ENCODE measurements at places on chromosomes 1 and 21.

- no peak for DNase-seq
Measured at GRCh38 chr1:183185941-183186490, at the start of gene LAMC2. TSS of gene LAMC2 (plus strand) at chr1:183186264. CDS start at chr1:183186353, 89 bp downstream.

DNA sequence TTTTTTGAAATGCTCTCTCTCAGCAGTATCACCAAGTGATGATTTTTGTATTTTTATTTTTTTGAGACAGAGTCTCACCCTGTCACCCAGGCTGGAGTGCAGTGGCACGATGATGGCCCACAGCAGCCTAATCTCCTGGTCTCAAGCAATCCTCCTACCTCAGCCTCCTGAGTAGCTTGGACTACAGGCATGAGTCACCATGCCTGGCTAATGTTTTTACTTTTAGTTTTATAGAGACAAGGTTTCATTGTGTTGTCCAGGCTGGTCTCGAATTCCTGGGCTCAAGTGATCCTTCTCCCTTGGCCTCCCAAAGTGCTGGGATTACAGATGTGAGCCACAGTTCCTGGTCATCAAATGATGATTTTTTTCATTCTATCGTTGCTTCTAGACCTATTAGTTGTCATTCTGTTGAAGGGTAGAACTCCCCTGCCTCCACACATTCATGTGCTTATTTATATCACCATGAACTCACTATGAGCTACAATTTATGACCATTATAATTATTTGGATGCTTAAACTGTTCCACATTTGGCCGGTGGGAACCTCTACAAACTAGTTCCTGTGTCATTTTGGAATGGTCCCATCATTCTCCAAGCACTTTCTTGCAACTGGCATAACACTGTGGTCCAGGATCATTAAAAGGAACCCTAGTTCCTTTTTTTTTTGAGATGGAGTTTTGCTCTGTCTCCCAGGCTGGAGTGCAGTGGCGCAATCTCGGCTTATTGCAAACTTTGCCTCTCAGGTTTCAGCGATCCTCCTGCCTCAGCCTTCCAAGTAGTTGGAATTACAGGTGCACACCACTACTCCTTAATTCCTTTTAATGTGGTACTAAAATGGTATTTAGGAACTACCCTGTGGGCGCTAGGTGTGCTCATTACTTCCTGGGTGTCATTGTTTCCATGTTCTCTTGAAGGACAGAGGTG is 20.2 kb upstream of the TOR3A start:
- no peak for DNase-seq

GRCh38 chr1:117565745-117566455 is 39.9 kb upstream of the TENT5C start:
- DNase-seq, result peak; percentile 67

DNA sequence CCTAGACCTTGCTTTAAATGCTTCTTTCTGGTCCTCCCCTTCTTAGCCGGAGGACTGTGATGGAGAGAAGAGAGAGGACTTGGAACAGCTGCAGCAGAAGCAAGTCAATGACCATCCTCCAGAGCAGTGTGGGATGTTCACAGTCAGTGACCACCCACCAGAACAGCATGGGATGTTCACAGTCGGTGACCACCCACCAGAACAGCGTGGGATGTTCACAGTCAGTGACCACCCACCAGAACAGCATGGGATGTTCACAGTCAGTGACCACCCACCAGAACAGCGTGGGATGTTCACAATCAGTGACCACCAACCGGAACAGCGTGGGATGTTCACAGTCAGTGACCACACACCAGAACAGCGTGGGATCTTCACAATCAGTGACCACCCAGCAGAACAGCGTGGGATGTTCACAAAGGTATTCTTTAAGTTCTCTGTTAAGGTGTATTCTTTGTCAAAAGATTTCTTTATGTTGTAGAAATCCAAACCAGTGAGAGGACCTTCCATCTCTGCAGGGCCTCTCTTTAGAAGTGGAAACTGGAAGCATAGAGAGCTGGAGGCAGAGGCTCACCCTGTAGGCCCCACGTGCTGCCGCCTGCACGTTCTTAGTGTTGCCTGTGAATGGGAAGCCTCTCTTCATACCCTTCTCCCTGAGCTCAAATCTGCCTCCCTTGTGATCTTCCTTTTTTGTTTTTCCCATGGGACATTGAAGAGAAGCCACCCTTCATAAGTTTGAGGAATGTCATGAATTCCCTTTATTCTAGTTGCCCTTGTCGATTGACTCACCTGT is 10.6 kb downstream of the PCNT start:
- DNase-seq, result no peak
